ENCODE measurements at places on chromosomes 13 and 19. TPM values are rescaled to one million over a fixed set of nuclear protein-coding genes. Genes with fewer than 3 reads are reported as not detected.

The CEACAM6 gene
- polyA plus RNA-seq = not detected

The KANK2 gene
- 0.25 TPM for polyA plus RNA-seq

The ZNF177 gene
- 61.1 TPM for polyA plus RNA-seq

The AMER2 gene
- polyA plus RNA-seq = 33.2 TPM

The IGFLR1 gene
- 4.6 TPM for polyA plus RNA-seq

The FUT1 gene
- polyA plus RNA-seq = 0.26 TPM

The USHBP1 gene
- polyA plus RNA-seq = 0.59 TPM

The TTYH1 gene
- polyA plus RNA-seq = 36.1 TPM

The CGB2 gene
- polyA plus RNA-seq = not detected

The RAD23A gene
- polyA plus RNA-seq = 42.1 TPM

The ZNF331 gene
- 10.7 TPM for polyA plus RNA-seq
